Stimulated activated CD8-positive, alpha-beta memory T cell treated with anti-CD3 and anti-CD28 coated beads, Interleukin-4, amount 100 ng/mL, for 1 hour (primary cell): ENCODE measurements at places on chromosomes 3 and 15.

- DNase-seq, result no peak
These were observed 55.6 kb downstream of the SLC6A6 start for GRCh38 chr3:14457999-14458398.

- DNase-seq, result no peak
These were observed 88.7 kb downstream of the ANKRD28 start for GRCh38 chr3:15708882-15709677.

- no peak for DNase-seq
These were observed 32.7 kb downstream of the HDGFL3 start for GRCh38 chr15:83174891-83175290.

DNA sequence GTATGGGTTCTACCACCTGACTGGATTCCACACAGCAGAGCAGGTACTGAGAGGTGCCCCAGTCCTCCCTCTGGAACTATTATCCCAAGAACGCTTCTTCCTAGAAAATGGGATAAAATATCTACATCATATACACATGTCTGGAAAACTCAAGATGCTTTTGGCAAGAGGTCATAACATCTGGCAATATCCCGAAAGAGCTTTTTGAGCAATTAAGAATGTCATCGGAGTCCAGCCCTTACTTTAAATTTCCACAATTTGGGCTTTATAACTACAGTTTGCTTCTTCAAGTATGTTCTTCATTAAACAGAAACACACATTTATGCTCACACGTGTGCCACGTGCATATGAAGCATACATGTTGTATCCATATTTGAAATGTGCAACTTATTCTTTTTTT lies 365.9 kb upstream of the THBS1 start:
- no peak for DNase-seq
